ENCODE measurements at places on chromosomes 1 and 21. TPM values are rescaled to one million over a fixed set of nuclear protein-coding genes. Genes with fewer than 3 reads are reported as not detected.

DNA sequence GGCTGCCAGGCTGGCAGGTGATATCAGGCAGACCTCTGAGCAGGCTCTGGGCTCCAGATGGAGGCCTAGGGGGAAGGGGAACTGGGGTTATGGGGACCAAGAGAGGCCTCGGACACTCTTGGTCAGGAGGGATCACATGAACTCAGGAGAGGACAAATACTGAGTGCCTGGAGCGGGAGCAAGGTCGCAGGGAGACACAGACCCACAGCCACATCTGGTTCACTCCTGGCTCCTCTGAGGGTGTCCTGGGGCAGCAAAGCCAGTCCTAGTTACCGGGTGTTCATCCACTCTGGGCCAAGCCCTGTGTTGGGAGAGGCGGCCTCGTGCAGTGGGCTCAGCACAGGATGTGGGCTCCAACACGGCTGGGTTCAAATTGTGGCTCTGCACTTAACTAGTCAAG lies 239.0 kb downstream of the PTPRU start:
- no peak for DNase-seq

GRCh38 chr1:13723810-13724209 lies 23.8 kb downstream of the PRDM2 start:
- DNase-seq, result no peak

DNA sequence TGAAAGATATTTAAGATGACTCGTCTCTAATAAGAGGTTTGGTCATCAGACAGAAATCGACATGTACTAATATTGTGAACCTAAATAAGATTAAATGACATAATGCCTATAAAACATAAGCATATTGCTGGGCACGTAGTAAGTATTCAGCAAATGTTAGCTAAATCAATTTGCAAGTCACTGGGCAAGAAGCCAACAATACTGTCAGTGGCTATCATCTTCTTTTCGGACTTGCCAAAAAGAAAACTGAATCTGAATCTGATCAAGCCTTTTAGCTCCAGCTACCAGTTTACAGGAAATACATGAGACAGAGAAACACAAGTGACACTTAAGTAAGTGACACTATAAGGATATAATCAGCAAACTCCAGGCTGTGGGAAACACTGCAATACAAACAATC lies 46.0 kb downstream of the RPL5 start:
- no peak for DNase-seq

DNA sequence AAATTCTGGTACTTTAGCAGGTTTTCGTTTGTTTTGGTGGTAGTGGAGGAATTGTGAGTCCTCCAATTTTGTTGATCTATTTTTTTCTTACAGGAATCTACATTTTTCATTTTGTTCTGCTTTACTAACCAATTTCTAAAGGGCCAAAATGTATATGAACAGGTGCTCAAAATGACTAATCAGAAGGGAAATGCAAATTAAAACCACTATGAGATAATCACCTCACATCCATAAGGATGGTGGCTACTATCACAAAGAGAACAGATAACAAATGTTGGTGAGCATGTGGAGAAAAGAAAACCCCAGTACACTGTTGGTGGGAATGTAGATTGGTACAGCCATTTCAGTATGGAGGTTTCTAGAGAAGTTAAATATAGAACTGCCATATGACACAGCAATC lies 134.2 kb downstream of the LMO4 start:
- DNase-seq, result no peak

DNA sequence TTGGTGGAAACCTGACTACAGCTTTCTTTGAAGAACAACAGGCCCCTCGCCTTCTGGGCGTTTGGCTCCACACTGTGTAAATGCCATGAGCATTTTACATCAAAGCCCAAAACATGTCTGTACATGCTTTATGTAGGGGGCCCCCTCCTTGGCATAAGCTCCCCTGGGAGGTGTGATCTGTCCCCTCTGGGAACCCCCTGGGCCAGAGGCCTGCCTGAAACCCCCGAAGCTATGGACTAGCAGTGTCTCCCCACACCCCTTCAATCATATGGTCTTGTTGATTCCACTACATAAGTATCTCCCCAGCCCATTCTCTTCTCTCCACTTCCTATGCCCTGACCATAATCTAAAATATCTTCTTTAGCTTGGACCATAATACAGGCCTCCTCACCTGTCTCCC lies 241.5 kb downstream of the C1orf94 start:
- DNase-seq, result no peak

DNA sequence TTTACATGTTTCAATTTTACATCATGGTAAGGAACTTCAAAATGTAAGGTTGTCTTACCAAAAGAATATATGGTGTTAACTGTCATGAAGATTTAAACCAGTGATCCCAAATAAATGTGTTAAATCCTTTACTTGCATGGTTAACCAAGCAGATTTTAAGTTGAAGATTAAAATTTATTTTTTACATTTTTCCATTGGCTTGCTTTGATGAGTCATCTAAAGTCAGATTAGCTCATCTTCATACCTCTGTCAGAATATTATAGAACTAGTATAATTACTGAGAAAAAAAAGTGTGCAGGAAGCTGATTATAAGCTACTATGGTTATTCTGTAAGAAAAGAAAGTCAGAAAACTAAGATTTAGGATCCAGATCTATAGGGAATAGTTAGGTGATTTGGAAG lies 95.3 kb upstream of the DPH5 start:
- DNase-seq, result no peak

DNA sequence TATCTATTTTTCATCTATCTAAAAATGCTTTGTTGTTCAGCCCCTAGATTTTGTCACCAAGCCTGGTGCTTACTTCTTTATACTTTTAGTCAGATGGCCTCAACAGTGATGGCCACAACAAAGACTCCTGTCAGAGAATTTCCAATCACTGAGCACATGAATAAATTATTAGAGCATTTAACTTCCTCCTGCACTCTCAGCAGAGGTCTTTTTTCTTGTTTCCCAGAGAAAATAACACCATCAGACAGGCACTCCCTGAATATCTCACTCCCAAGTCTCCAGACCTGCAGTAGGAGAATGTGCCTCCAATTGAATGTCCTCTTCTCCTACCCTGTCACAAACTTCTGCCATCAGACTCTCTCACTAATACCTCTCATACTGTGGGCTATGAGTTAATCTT lies 616.0 kb upstream of the NR5A2 start:
- no peak for DNase-seq

GRCh38 chr1:198637157-198637556 lies 1.7 kb upstream of the PTPRC start:
- DNase-seq, result no peak

- no peak for DNase-seq
Measured at GRCh38 chr1:76450229-76450628, 375.7 kb downstream of the ST6GALNAC3 start.

DNA sequence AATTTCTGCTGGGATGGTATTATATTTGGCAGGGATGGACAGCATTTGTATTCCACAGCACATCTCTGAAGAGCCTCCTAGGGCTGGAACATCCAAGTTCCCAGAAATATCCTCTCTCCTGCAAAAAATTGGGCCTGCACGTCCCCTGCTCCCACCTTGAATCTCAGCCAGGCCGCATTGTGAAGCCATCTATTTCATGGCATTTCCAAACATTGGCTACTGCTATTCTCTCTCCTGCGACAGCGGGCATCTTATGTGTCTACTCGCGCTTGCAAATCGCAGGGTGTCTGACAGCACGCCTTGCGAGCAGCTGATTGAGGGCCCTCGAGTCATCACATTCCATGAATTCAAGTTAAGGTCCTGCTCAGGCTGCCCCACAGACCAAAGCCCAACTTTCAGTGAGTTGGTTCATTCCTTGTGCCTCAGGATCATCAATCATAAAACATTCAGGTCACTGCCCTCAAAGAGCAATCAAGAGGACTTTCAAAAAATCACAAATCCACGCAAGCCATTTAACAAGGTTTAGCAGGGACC lies 15.8 kb downstream of the RGS8 start:
- DNase-seq, result no peak

- no peak for DNase-seq
Measured at GRCh38 chr1:100569888-100570287, 31.9 kb downstream of the GPR88 start.

DNA sequence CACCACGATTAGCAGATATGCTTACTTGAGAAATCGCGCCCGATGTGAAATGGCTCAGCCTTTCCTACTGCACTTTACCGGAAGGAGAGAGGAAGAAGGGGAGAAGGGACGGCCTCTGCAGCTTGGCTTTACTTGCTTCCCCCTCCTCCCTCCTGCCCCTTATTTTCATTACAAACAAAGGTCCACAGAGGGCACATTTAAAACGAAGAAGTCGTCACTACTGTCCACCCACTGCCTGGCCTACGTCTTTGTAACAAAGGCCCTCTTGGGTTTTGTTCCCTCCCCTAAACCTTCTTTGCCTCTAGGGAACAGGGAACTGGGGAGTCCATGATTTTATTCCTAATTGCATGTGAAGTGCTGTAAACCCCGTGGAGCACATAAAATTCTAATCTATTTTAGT lies 308.5 kb downstream of the LMX1A start:
- DNase-seq, result no peak

GRCh38 chr1:54805981-54806381 lies 4.9 kb upstream of the TTC22 start:
- DNase-seq, result no peak

GRCh38 chr1:160488347-160489058 lies 34.6 kb downstream of the SLAMF6 start:
- no peak for DNase-seq

DNA sequence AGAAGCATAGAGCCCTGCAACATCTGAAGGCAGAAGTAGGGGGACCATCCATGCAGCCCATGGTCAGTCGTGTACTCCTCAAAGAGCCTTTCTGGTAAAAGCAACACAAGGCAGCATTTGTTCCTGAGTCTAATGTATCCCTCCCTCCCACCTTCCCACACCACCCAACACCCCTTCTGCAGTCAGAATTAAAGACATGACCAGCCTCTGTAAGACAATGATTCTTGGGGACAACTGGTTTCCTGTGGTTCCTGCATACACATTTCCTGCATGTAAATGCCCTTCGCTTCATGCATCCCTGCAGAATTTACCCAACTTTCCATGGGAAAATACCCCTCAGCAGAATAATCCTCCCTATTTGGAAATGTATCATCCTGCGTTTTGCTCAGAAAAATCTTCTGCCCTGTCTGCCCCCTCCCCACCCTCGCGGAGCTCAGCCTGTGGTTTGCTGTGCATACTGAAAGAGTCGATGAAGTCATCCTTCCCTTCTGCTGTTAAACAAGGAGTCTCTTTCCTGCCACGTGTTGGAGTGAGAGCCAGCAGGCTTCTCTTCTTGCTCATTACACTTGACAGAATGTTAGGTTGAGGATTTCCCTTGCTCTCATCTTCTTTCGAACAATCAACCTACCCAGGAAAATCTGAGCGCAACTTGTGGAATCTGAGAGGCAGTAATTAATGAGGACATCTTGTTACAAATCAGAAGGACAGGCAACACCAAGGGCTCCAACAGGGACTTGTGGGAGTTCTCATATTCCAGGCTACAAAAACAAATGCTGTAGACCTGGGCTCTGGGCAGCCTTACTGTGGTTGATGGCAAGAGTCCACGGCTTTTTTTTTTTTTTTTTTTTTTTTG lies 4.7 kb downstream of the TNN start:
- DNase-seq, result no peak

- DNase-seq, result no peak
Measured at GRCh38 chr1:232786845-232787455, 18.3 kb upstream of the MAP10 start.

- DNase-seq, result no peak
Measured at GRCh38 chr1:224565186-224565585, 50.9 kb upstream of the CNIH3 start.

DNA sequence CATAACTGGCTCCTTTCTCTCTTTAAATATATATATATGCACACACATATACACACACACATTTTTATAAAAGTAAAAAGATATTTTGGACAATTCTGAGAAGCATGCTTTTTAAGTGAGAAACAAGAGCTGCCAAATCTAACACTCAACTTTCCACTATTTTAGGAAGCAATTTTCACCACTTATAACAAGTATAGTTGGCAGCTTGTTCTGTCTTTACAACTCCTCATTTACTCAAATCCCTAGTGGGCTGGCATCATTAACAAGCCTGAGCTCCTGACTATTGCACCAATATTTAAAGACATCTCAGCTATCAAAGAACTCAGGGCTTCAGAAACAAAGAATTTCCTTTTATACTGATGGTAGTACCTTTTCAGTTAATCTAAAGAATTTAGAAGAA lies 76.6 kb downstream of the RAB3GAP2 start:
- DNase-seq, result no peak

DNA sequence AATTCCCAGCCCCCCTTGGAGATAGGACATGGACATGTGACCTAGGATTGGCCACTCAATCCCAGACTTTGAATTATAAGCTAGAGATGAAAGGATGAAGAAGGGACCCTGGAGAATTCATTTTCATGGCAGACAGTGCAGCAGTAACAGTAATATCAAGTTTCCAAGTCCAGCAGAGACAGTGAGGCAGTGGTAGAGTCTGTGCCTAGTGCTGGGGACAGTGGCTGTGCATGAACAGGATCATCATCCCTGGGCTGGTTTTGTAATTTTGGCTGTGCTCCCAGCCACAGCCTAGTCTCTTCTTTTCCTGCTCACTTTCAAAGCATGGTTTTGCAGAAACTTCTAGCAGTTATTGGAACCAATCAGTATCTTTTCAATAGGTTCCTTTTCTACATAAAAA lies 29.6 kb upstream of the CD84 start:
- DNase-seq, result no peak

DNA sequence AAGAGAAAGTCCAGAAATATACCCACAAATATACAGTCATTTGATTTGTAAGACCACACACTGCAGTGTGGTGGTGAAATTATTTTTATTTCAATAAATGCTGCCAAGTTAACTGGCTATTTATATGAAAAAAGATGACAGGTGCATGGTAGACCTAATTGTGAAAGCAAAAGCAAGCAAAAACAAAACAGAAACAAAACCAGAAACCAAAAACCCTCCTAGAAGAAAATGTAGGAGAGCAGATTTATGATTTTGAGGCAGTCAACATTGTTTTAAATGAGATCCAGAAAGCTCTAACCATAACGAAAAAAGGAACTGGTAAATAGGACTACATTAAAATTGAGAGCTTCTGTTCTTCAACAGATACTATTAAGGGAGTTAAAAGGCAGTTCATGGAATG lies 303.6 kb downstream of the PRDM2 start:
- no peak for DNase-seq

- no peak for DNase-seq
Measured at GRCh38 chr1:170145061-170145460, 698 bp upstream of the NTMT2 start.

Gene FCAMR
- total RNA-seq, result not detected

Gene ECM1
- 1.9 TPM for total RNA-seq

Gene ICOSLG
- 0.87 TPM for total RNA-seq

Gene DENND1B
- 15.7 TPM for total RNA-seq

Gene RBP7
- 0.55 TPM for total RNA-seq

Gene DOP1B
- total RNA-seq, result 57.4 TPM

Gene RXRG
- total RNA-seq, result 2.2 TPM

Gene FCGR2B
- total RNA-seq, result 0.36 TPM

Gene ADGRL4
- not detected for total RNA-seq

Measured in progenitor cell of endocrine pancreas (in vitro differentiated cells).